ENCODE measurements at places on chromosomes 16 and 17. TPM values are rescaled to one million over a fixed set of nuclear protein-coding genes. Genes with fewer than 3 reads are reported as not detected.

DNA sequence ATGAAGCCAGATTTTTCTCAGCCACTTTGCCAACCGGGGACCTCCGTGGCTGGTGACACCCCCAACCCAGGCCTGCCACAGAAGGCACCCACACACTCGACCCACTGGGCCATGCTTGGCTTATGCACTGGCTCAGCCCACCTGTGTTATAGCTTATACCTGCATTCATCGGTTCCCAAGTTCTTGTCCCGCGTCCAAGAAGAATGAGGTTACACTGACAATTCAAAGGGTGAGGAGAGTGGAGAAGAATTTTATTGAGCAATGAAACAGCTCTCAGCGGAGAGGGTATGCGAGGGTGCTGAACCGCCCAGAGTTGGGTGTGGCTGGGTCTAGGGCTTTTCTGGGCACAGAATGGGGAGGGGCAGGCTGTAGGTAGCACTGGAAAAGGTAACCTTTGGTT is 22.2 kb upstream of the CDH15 start:
- no peak for DNase-seq

GNAO1 gene
- total RNA-seq, result 5.3 TPM

- DNase-seq, result no peak
Observed at GRCh38 chr17:40442392-40443195, 656 bp upstream of the IGFBP4 start.

UMOD gene
- not detected for total RNA-seq

CCDC144A gene
- 27.3 TPM for total RNA-seq

DNA sequence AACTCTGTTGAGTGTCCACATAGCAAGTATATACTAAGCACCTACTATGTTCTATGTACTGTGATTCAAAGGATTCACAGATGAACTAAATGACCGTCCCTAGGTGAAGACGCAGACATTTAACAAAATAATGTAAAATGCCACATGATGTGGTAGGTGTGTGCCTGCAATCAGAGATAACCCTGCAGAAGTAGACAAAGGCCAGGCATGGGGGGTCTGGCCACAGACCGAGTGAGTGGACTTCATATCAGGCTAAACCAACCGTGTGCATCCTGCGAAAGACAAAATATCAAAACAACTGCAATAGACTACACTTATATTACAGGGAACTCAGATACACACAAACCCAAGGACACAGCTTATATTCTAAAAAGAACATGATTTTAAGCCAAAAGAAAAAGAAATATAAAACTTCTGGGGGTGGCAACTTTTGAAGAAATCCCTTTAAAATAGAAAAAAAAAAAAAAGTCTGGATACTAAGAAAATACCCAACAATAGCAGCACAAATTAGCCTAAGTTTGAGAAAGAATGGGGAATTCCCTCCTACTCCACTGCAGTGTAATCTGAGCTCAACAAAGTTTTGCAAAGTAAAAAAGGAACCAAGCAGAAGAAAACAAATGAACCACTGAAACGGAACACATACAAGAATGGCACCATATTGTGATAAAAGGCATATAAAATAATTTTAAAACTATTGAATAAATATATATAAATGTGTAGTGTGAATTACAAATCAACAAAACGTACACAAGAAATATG is 12.3 kb downstream of the HSDL1 start:
- DNase-seq, result no peak

FAM20A gene
- total RNA-seq, result 14.9 TPM

DNA sequence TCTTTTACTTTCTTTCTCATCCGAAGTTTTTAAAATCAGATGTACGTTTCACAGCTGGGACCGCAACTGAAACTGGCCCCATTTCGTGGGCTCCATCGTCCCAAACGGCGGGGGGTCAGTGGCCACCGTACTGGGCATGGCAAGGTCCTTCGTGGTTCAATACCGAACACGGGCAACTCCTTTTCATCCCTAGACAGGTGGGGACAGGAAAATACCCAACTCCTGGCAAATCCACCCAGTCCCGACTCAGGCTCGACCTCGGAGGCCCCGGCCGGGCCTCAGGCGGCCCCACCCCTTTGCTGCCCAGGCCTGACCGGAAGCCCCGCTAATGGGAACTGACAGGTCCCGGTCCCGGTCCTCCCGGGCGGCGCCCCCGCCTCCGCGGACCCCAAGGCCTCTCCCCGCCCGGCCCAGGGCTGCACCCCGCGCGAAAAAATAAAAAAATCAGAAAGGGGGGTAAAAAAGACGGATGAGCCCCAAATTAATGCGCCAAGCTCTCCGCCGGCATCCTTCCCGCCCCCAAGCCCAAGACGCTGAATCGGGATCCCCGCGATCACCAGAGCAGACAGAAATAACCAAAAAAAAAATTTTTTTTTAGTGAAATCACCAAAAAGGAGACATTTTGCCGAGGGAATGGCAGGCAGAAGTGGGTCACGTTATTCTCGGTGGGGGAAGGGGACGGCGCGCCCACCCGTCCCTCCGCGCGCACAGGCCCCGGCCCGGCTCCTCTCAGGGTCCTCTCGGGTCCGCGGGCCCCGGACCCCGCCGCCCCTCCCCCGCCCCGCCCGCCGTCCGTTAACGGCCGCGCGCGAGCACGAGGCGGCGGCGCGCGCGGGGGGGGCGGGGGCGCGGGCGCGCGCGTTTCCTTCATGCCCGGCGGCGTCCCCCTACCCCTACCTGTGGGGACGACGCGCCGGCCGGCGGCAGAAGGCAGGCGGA is 562 bp downstream of the ZC3H7A start:
- peak; percentile 48 for DNase-seq

TBC1D3 gene
- total RNA-seq, result not detected

All from tibial nerve (tissue), 4 donors.